ENCODE measurements at places on chromosomes 5 and 9.

GRCh38 chr5:124773315-124774311 is 27.2 kb upstream of the ZNF608 start:
- no peak for DNase-seq
- H3K36me3 ChIP-seq: no peaks in the 10 kb centered on the region
- H3K27me3 ChIP-seq: no peaks in the 10 kb centered on the region
- no peak overlapping the region for H3K4me3 ChIP-seq
- no peak overlapping the region for H3K27ac ChIP-seq

GRCh38 chr5:57499262-57500050 is 16.8 kb upstream of the ACTBL2 start:
- peaks cover 11% of the 10 kb centered on the region for H3K4me1 ChIP-seq
- no peaks in the 10 kb centered on the region for H3K27me3 ChIP-seq
- DNase-seq: no peak
- no peaks in the 10 kb centered on the region for H3K36me3 ChIP-seq
- H3K27ac ChIP-seq: no peak overlapping the region
- H3K4me3 ChIP-seq: no peak overlapping the region

DNA sequence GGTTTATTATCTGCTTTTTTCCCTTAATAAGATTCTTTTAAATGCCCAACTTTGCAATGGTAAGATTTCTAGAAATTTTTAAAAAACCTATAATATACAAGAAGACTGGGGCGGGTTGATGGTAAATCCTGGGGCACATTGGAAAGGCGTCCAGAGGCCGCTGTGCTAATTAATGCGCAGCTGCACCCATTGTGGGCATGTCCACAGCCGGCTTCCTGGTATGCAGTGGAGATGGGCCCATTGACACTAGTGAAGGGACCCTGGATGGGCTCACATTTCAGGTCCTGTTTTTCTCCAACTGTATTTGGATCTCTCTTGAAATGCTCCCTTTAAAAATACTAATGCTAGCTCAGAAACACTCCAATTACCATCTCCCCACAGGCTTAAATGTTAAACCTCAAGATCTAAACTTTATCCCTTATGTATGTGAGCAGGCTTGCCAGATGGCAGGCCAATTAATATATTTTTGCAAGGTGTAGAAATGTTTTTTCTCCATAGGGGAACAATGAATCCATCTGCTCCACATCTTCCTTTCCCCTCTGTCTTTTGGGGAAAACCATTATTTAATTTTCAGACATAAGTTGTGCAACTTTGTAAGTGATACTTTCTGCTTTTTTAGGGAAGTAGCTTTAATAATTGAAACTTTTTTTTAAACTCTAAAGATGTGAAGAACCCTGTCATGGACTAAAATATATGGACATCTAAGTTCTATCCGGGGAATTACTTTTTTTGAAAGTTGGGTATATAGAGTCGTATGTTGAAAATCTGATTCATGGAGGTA is 177.3 kb downstream of the CD180 start:
- no peaks in the 10 kb centered on the region for H3K27me3 ChIP-seq
- H3K27ac ChIP-seq: no peak overlapping the region
- H3K4me1 ChIP-seq: peaks cover 4% of the 10 kb centered on the region
- DNase-seq: no peak
- H3K4me3 ChIP-seq: no peak overlapping the region

DNA sequence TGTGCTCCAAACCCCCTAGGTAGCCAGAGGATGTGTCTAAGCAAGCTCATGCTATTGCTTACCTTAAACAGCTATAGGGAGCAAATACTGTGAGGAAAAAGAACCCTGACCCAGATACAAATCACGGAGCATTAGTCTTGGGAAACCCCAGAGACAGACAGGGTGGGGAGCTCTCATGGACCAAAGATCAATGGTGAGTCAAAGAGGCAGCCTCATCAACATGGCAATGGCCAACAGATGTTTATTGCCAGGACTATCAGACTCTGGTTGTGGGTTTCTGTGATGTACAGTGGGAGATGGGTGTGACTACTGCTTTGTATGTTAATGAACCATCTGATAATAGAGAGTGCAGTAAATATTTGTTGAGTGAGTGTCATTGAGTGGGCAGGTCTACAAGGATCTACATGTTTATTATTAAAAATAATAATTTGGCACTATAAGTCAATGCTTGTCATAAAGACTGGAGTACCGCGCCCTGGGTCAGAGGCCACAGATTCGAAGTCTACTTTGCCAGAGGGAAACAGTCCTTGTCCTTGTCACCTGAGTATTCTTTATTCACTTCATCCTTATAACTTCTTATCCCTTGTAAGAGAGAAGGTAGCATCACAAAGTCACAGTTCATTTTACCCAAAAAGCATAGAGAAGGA is 56.5 kb upstream of the RAI14 start:
- H3K27ac ChIP-seq: no peak overlapping the region
- H3K4me3 ChIP-seq: no peak overlapping the region
- no peaks in the 10 kb centered on the region for H3K27me3 ChIP-seq
- no peaks in the 10 kb centered on the region for H3K4me1 ChIP-seq
- H3K36me3 ChIP-seq: no peaks in the 10 kb centered on the region

GRCh38 chr9:130101915-130102314 is 48.2 kb downstream of the GPR107 start:
- DNase-seq: no peak
- no peak overlapping the region for H3K4me3 ChIP-seq
- H3K36me3 ChIP-seq: peaks cover 68% of the 10 kb centered on the region
- H3K27me3 ChIP-seq: no peaks in the 10 kb centered on the region

- H3K4me1 ChIP-seq: peaks cover 30% of the 10 kb centered on the region
- H3K4me3 ChIP-seq: no peak overlapping the region
- no peak overlapping the region for H3K27ac ChIP-seq
- no peak for DNase-seq
- H3K27me3 ChIP-seq: no peaks in the 10 kb centered on the region
These were observed 86.5 kb downstream of the CEMIP2 start for GRCh38 chr9:71681708-71682272.

DNA sequence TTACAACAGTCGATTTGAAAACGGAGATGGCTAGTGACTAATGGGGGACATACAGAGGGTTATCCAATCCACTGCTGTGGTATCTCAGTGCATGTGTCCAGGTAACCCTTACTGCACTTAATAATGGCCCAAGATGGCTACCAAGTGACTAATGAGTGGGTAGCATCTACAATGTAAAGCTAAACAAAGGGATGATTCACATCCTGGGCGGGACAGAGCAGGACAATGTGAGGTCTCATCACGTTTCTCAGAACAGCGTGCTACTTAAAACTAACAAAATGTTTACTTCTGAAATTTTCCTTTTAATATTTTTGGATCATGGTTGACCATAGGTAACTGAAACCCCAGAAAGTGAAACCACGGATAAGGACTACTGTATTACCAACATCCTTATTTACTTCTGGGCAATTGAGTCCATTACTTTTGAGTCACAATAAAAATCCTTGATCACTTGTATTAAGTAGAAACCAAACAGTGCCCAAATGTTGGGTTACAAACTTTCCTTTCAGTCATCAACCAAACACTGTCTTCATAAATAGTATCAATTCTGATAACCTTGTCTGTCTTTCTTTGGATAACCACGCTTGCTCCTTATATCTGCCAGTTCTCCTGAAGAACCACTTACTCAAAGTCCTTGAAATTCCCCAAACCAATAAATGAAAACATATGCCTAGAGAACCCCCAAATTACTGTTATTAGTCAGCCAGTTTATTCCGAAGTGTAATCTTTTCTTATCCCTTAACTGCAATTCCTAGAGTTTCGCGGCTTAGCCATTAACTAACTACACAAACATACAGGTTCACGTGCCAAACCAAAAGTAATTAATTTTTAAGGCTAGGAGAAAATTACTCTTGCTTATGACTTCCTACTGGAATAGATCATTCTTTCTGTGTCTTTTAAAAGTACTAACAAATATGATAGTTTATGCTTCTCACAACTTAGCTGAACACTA is 59.7 kb downstream of the ELL2 start:
- peaks cover 5% of the 10 kb centered on the region for H3K36me3 ChIP-seq
- no peak overlapping the region for H3K27ac ChIP-seq
- H3K27me3 ChIP-seq: no peaks in the 10 kb centered on the region
- DNase-seq: no peak
- no peaks in the 10 kb centered on the region for H3K4me1 ChIP-seq

Measured in effector memory CD4-positive, alpha-beta T cell (primary cell).